Activated CD4-positive, alpha-beta T cell treated with anti-CD3 and anti-CD28 coated beads, Interleukin-2, amount 50 U/mL, for 4 hours (primary cell): ENCODE measurements at places on chromosomes 5 and 9.

DNA sequence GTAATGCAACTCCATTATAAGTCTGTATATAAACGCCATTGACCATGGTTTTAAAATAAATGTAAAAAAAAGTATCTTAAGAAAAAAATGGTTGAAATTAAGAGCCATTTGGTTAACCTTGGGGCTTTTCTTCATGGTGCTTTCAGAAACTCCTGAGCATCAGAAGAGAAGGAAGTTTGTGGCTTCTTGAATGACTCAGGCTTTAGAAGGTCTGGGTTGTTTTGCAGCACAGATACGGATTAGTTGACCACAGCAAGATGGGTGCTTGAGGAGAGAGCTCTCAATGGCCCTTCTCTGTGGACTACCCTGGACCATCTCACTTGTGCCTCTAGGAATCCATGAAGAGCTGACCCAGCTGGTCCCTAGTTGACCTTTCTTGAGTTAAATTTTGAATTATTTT, 189.5 kb downstream of the TMEM38B start:
- no peak for DNase-seq

- no peak for DNase-seq
Measured at GRCh38 chr9:120698766-120699165, 15.5 kb downstream of the MEGF9 start.

DNA sequence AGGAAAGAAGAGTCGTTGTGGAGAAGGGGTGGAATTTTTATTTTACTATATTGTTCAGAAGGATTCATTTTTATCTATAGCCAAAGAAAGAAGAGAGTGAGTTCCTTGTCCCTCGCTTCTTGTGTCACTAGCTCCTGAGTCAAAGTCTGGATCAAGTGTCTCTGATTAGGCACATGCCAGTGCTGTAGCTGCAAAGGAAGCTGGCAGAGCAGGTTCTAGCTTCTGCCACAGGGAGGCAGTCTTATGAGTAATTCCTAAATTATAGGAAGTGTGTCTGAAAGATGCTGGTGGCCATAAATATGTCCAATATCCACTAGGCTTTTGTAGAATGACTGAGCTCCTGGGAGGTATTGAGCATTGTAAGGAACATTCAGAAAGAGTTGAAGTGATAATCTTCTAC, 84.7 kb downstream of the DOCK2 start:
- DNase-seq, result no peak

DNA sequence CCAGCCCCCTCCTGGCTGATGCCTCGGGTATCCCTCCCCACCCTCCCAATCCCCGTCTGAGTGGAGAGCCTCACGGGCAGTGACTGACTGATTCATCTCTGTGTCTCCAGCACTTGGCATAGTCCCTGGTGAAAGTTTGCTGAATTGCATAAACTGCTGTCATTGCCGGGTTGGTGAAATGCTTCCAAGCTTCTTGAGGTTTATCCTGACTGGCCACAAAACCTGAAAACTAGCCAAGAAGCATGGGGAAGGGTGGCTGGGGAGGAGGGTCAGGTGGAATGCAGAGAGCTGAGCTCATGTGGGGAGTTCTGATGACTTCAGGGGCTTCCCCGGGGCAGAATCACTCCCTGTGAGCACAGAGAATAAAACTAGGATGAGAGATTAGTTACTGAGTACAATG, 56.9 kb upstream of the GGTA1 start:
- DNase-seq, result no peak

GRCh38 chr5:128241051-128241695, 157.6 kb downstream of the SLC12A2 start:
- no peak for DNase-seq

GRCh38 chr9:110536822-110537221, 42.7 kb downstream of the SVEP1 start:
- DNase-seq, result no peak

GRCh38 chr5:127590156-127590722, 58.6 kb upstream of the CTXN3 start:
- no peak for DNase-seq

- DNase-seq, result no peak
Measured at GRCh38 chr5:91271999-91272398, 111.1 kb downstream of the ARRDC3 start.

- no peak for DNase-seq
Measured at GRCh38 chr5:154395407-154396106, 50.2 kb upstream of the SAP30L start.

- DNase-seq, result peak; percentile 18
Measured at GRCh38 chr9:5869315-5870019, 21.2 kb upstream of the MLANA start.

GRCh38 chr5:178672630-178673029, 45.8 kb upstream of the CLK4 start:
- no peak for DNase-seq

GRCh38 chr5:169286572-169287300, 14.2 kb downstream of the SLIT3 start:
- DNase-seq, result no peak

DNA sequence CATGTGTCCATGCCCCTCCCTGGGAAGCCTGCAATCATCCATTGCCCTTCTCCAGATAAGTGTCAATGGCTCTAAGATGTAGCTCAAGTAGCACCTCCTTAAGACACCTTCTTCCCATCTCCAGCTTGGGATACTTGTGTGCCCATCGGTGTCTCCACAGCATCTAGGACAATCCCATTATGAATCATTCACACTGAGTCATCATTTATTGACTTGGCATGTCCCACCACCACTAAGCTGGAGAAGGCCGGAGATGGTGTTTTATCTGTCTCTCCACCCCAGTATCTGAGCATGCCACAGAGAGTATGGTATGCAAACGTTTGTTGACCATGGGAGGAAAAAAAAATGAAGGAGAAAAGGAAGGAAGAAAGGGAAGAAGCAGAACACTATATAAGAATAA, 342.2 kb downstream of the TRIM32 start:
- DNase-seq, result no peak

GRCh38 chr9:98097836-98098235, 21.2 kb downstream of the TRIM14 start:
- DNase-seq, result peak; percentile 44

- no peak for DNase-seq
Measured at GRCh38 chr5:20034717-20035116, 46.7 kb upstream of the CDH18 start.

- no peak for DNase-seq
Measured at GRCh38 chr9:127182901-127183746, 60.7 kb upstream of the ANGPTL2 start.
